NCI-H460 (cell line): ENCODE measurements at places on chromosomes 3 and 15.

DNA sequence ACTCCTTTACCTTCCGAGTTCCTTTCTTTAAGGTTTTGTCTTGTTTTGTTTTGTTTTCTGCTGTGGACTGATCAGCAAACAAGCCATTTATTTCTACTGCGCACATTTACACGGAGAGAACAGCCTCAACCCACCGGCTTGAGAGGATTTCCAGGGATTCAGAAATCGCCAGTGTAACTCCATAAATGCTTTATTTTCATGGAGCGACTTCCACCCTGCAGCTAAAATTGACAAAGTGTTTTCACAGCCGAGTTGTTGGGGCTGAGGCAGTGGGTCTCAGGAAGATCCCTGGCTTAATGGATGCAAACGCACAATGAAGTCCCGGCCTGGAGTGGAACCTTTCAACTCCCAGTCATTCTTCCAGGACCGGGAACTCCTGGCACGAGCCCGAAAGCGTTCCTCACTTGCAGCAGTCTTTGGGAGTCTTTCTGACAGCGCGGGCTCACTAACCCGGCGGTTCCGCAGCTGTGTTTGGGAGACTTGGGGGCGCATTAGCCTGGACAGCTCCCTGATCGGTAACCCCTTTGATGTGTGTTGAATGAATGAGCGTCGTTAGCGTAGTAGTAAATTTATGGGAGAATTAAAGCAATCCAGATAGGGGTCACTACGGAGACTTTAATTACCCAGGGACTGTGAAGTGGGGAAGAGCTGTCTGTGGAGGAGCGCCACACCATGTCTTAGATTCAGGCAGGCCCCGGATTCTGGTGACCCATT lies 785 bp upstream of the MYRIP start:
- no peak for DNase-seq

GRCh38 chr3:28138043-28138610 lies 103.3 kb upstream of the CMC1 start:
- DNase-seq, result no peak

- DNase-seq, result no peak
Observed at GRCh38 chr3:62209101-62209500, 164.2 kb downstream of the FEZF2 start.

DNA sequence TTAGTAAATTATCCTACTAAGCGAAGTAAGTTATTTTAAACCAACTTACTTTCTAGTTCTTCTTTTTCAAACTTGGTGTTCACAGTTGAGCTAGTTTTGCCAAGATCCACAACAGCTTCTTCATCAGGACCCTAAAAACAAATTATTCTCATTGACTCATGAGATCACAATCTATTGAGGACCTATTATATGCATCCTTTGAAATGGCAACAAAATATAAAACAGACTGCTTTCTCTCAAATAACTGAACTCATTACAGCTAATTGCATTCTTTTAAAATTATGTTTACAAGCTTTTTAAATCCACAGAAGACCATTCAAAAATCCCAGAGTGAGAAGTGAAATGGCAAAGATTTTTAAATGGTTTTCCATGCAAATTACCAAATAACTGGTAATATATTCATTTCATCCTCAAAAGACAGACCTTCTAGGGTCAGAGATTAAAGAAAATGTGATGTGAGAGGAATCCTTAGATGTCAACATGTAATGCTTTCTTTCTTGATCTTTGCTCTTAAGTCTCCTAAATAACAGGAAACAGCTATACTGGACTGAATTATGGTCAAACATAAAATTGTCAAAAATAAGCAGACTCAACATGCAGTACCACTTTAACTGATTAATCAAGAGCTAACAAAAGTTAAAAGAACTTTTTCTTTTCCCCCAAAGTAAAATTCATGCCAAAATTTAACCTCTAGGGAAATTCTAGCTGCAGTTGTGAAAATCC lies 31.7 kb downstream of the SLC4A7 start:
- DNase-seq, result no peak

- peak; percentile 17 for DNase-seq
Observed at GRCh38 chr15:83571820-83572707, 81.9 kb upstream of the ADAMTSL3 start.

- no peak for DNase-seq
Observed at GRCh38 chr15:26806151-26806550, 33.3 kb upstream of the GABRB3 start.

GRCh38 chr3:160746976-160747375 lies 9.1 kb upstream of the PPM1L start:
- DNase-seq, result no peak

DNA sequence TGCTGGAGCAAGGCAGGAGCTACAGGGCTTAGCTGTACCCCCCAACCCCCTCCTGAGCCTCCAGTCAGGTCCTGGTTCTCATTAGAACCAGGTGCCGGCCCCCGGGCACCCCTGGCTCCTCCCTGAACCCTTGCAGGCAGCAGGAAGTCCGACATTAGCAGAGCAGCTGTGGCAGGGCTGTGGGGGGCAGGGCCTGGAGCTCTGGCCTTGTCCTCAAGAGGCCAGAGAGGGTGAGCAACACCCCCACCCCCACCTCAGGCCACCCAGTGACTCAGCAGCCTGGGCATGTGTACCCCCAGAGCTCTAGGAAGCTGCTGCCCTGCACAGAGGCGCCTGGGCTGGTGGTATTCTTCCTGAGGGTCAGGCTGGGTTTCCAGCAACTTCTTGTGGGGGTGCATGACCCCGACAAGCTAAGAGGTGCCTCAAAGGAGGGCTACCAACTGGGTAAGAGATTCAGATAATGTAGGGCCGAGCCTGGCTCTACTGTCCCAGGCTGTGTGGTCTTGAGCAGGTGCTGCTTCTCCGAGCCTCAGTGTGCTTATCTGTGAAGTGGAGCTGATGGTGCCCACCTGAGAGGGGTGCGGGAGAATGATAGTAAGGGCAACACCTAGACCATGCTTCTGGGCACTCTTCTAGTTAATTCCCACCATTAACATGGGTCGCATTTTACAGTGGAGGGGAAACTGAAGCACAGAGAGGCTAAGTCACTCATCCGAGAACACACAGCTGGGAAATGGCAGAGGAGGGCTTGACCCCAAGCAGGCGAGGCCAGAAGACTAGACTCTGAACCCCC lies 16.0 kb downstream of the H1-8 start:
- no peak for DNase-seq

- no peak for DNase-seq
Observed at GRCh38 chr3:193928354-193929209, 207.4 kb upstream of the HES1 start.

DNA sequence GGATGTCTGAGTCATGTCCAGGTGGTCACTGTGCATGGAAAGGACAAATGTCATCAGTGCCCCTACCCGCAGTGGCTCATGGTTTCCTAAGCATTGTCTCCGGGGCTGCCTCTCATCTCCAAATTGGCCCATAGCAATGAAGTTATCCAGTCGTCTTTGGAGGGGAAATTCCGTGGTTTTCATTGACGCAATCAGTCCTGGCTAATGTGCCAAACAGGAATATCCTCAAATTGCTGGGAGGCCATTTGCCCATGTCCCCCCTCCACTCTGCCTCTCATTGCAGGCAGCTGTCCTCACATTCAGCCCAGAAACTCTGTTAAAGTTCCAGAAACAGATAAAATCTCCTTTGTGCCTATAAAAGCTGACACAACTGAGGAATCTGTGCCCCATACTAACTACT lies 81.6 kb downstream of the MCTP2 start:
- no peak for DNase-seq
